ENCODE measurements at places on chromosomes 5 and 9.

DNA sequence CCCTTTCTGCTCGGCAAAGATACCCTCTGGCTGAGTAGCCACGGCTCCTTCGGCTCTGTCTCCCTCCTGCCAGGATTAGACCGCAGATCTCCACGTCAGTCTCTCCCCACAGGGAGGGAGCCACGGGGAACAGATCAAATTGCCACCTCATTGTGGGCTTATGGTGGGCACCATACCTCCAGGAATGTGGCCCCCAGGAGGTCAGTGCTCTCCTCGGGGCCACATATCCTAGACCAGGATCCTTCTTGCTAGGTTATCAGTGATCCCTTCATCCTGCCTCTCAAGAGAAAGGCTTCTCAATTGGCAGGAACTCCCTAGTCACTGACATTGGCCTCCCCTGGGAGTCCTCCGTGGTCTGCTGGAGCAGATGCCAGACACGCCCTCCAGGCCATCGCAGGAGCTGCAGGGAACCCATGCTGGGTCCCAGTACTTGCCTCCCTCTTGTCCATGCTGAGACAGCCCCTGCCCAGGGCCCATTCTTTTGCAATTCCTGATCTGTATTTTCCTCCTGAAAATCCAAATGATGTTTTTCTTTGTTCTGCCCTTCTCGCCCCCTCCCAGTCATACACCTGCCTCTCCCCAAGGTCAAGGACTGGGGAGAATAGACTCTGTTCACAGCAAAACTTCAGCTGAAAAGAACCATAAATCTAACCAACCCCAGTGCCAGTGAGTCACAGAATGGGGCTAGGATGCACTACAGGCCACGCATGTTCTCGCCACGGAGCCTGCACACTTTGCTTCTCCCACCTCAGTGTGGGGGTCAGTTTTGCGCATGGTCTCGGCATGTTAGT is 31.6 kb upstream of the ENHO start:
- no peak for DNase-seq

DNA sequence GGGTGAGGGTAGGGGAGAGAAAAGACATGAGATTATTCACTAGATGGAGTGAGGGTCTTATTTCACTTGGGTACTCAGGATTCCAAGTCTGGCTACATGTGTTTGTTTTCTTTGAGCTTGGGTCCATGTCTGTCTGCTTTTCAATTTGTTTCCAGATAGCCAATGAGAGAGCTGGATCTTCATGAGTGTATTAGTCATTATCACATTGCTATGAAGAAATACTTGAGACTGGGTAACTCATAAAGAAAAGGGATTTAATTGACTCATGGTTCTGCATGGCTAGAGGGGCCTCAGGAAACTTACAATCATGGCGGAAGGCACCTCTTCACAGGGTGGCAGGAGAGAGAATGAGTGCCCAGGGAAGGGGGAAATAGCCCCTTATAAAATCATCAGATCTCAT is 196.8 kb upstream of the TRIM32 start:
- no peak for DNase-seq

- DNase-seq, result no peak
Observed at GRCh38 chr9:111502506-111502905, 18.3 kb upstream of the ECPAS start.

- DNase-seq, result no peak
Observed at GRCh38 chr5:10009802-10010201, 239.9 kb downstream of the ATPSCKMT start.

GRCh38 chr5:125348936-125349831 is 602.7 kb upstream of the ZNF608 start:
- no peak for DNase-seq

DNA sequence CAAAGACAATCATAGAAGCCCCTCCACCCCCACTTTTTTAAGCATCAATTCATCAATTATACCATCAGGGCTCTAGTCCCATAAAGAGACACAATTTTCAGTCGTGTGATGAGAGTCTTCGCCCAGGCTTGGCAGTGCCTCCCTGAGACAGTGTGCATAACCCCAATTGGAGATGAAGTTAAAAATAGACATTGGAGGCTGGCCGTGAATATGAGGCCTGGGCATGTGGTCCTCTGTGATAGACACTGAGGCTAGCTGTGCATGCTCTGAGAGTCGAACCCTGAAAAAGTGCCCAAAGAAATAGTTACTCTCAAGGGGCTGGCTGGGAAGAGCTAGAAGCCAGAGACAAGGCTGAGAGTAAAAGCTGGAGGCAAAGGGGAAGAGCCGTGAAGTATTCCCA is 248.6 kb upstream of the NR4A3 start:
- DNase-seq, result no peak

- DNase-seq, result no peak
Observed at GRCh38 chr5:125501396-125501795, 755.0 kb upstream of the ZNF608 start.

DNA sequence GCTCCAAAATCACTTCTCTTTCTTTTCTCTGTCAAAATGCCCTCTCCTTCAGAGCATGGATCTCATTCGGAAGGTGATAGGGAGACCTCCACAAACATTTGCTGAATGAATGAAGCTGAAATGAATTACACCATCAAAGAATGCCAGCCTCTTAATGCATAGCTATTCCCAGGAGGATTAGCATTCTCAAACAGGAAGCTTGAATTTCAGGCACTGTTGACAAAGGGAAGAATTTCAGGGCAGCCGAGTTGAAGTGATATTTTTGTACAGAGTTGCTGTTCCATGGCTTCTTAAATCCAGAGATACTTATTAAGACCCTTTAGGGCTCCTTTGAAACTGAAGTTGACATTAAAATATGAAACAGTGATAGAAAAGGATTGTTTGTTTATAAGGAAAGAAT is 18.8 kb downstream of the HBEGF start:
- no peak for DNase-seq

DNA sequence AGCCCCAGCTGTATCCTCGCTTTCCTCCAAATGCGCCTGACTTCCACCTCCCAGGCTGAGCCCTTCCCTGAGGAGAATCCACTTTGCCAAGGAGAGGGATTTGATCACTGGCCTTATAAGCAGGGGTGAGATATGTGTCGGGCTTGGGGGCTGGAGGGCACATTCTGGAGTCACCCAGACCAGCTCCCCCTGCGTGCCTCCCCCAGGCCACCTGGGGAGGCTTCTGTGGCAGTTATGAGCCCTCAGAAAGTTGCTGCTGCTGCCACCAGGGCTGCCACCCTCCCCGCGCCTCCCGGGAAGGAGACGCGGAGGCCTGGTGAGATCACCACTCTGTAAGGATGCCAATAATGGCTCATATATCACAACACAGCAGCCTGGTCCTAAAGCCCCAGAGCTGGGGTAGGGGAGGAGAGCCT is 211.5 kb downstream of the PAPPA start:
- no peak for DNase-seq

GRCh38 chr5:77390795-77391194 is 101.3 kb downstream of the WDR41 start:
- no peak for DNase-seq

DNA sequence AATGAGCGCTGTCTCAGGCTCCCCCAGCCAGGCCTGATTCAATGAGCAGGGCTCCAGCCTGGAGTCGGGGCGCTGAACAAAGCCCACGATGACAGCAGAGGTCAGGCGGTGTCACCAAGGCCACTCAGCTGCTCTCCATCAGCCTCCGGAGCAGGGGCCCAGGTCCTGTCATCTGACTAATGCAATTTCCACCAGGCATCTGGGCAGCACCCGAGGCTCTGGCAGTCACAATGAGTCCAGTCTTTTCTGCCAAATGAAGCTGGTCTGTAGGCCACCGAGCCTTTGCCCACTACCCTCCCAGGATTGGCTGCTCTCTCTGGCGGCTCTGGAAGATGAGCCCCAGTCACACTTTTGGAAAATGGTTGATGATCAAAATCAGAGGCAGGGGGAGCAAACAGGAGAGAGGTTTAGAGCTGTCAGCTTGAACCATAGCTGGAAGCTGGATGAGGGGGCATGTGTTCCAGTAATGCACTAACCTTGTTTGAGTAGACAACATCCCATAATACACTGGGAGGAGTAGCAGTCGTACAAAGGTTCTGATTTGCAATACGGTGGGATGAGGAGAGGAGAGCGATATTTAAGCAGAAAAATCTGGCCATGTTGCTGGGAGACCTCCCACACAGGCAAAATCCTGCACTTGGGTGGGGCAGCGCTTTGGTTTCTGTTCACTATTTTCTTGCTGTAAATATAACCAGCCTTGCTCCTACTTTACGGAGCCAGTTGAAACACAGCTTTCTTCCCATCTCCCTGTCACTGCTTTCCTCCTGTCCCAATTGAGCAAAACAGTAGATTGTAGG is 306.4 kb upstream of the PANK3 start:
- no peak for DNase-seq

DNA sequence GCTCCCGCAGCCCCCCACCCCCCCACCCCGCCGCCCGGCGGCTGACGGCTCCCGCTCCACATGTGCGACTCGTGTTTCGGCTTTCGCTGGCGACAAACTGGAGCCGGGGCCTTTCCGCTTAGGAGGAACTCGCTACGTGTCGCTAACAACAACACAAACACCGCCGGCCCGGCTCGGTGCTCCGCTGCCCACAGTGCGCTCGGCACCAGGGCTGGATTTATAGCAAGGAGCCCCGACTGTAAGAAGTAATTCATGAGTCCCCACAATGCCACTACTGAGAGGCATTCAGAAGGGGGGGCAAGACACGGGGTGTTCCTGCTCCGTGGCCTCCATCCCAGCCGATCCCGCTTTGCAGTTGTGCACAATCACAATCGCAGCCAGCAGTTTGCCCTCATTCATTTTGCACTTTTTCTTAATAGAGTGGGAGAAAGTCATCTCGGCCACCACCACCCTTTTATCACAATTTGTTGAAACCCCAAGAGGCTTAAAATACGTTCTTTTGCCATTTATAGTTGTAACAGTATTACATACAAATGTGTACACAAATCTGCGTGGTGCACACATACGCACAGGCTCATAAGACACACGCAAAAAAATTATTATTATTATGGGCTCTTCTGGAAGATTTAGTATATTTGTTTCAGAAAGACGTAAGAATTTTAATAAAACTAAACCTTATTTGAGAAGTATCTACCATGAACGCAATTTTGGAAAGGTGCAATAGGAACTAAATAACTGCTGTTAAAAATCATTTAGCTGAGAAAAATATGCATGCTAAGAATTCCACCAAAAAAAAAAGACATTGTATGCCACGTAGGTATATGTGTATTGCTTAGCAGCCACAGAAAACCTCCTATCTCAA is 48.1 kb downstream of the EBF1 start:
- DNase-seq, result no peak

GRCh38 chr5:102903074-102903871 is 148.2 kb downstream of the PAM start:
- no peak for DNase-seq

- DNase-seq, result no peak
Observed at GRCh38 chr9:76687861-76688391, 76.3 kb upstream of the PCA3 start.

DNA sequence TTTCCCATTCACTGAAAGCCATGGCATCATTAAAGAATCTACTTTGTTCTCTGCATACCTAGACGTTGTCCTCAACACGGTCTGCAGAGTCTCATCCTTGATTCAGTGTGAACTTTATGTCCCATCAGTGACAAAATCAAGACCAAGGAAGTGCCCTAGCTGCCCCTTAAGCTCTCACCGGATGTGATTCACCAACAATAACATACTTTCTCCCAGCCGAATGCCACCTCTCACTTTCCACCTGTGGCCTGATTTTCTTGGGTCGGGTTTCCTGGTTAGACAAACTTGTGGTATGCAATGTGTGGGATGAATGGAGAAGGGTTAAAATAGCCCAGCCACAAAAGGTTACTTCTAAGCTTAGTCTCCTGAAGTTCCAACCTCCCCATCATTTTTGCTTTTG is 145.3 kb upstream of the PAPPA start:
- DNase-seq, result no peak

- no peak for DNase-seq
Observed at GRCh38 chr5:54944364-54944763, 41.0 kb downstream of the ESM1 start.

GRCh38 chr9:77892171-77892570 is 139.4 kb downstream of the GNAQ start:
- DNase-seq, result no peak

- no peak for DNase-seq
Observed at GRCh38 chr9:5900622-5901021, 9.9 kb downstream of the MLANA start.

GRCh38 chr5:55636683-55637082 is 75.4 kb downstream of the SLC38A9 start:
- no peak for DNase-seq

- DNase-seq, result no peak
Observed at GRCh38 chr9:101648493-101648892, 53.7 kb upstream of the PPP3R2 start.

- DNase-seq, result no peak
Observed at GRCh38 chr9:112890106-112891081, at the start of gene SLC46A2. Gene SLC46A2, minus strand, starts transcription at chr9:112890876. Its CDS starts 195 bp downstream, at chr9:112890681.

DNA sequence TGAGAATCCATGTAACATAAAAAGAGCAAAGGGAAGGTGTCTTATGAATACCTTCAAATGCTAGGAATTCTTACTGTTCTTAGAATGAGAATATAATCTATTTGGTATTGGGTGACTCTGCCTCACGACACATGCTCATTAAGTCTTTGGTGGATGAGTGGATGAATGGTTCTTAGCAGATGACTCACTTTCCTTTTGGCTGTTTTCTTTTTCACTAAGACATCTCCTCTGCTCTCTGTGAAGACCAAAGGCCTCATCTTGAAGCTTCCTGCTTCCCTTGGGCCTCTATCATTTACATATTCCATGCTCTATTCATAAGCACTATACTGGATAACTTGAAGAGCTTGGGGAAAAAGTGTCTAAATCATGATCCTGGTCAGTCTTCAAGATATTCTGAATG is 468.1 kb downstream of the SPATA31D1 start:
- DNase-seq, result no peak

DNA sequence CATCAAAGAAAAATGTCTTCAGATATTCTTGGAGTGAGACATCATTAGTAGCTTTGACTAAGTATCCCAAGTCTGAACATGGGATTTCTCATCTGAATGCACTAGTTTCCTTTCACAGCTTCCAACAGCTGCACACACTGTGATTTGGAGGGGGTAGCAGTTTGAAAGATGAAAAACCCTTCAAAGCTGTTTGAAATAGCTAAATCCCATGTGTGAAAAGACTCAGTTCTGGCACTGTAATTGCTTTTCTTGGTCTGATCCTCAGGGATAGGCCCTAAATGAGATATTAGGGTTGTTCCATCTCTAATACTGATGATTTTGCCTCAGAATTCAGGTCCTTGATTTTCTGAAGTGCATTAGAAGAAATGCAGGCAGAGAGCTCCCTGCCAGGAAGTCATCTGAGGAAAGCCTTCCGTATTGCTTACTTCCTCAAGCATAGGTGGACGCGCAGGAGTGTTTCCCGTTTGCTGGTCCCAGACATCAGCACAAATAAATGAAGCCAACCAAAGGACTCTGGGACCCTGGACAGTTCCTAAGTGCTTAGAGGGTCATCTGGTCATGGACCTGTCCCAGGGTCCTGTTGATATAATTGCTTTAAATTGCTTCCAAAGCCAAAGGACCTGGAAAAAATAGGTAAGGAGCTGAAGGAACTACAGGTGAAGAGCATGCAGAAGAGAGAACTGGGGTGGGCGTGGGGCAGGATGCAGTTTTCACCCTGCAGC is 25.6 kb upstream of the FRMPD1 start:
- DNase-seq, result no peak

All from stimulated activated CD4-positive, alpha-beta T cell treated with anti-CD3 and anti-CD28 coated beads, Interleukin-15, amount 100 ng/mL, for 1 hour (primary cell).